ENCODE measurements at places on chromosomes 16 and 17.

- peak; percentile 57 for DNase-seq
Measured at GRCh38 chr17:60139438-60140285, 10.1 kb upstream of the CA4 start.

GRCh38 chr17:81039854-81040758, 5.2 kb downstream of the BAIAP2 start:
- no peak for DNase-seq

GRCh38 chr16:70647441-70648359, 1.3 kb downstream of the IL34 start:
- DNase-seq = no peak

GRCh38 chr16:21302454-21302853, 24.4 kb upstream of the CRYM start:
- no peak for DNase-seq

GRCh38 chr17:81924557-81925532, 2.7 kb downstream of the MAFG start:
- DNase-seq = no peak

GRCh38 chr17:69326377-69327059, 415 bp downstream of the ABCA5 start:
- no peak for DNase-seq

DNA sequence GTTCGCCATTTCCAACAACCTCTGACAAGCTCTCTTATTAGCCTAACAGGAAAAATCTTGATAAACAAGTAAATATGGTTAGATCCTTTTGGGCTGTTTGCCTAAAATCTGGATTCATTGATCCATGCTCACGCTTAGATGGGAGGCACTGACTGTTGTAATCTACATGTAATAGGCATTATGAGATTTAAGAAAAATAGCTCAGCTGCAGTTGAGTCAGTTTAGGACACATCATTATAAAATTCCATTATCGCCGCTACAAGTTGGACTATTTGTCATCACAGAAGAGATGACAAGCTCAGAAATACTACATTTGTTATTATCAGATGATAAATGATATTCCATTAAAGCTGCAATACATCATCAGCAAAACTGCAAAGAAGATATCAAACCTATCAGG, 524.0 kb downstream of the TOX3 start:
- no peak for DNase-seq

DNA sequence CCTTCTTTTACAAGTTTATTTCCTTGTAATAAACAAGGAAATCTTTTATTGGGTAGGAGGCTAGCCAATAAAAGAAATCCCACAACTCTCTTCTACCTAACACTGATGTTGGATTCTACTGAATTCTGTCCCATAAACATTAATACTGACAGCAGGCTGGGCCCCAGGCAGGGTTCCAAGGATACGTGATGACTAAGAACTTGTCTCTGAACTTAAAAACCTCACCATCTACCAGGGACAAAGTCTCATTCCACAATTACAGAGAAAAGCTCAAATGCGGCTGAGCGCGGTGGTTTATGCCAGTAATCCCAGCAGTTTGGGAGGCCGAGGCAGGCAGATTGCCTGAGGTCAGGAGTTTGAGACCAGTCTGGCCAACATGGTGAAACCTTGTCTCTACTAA, 64.9 kb downstream of the ARHGAP17 start:
- no peak for DNase-seq

DNA sequence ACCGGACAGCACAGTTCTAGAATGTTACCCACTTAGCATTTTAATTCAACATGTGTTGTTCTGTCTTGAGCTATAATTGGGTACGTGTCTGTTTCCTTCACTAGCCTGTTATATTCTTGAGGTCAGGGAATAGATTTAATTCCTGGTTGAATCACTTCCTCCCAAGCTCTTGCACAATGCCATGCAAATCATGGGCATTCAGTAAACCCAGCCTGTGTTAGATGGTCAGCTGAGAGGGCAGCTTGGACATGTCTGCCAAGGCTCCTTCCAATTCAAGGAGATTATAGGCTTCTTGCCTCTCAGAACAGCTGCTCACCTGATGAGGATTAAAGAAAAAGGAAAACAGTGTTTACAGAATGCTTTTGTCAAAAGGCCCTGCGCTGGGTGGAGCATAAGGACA, 12.6 kb downstream of the C1QTNF1 start:
- no peak for DNase-seq

- DNase-seq = no peak
Measured at GRCh38 chr17:5422505-5422904, 2.5 kb downstream of the RPAIN start.

GRCh38 chr17:30263552-30264333, 28.0 kb downstream of the BLMH start:
- DNase-seq = no peak

DNA sequence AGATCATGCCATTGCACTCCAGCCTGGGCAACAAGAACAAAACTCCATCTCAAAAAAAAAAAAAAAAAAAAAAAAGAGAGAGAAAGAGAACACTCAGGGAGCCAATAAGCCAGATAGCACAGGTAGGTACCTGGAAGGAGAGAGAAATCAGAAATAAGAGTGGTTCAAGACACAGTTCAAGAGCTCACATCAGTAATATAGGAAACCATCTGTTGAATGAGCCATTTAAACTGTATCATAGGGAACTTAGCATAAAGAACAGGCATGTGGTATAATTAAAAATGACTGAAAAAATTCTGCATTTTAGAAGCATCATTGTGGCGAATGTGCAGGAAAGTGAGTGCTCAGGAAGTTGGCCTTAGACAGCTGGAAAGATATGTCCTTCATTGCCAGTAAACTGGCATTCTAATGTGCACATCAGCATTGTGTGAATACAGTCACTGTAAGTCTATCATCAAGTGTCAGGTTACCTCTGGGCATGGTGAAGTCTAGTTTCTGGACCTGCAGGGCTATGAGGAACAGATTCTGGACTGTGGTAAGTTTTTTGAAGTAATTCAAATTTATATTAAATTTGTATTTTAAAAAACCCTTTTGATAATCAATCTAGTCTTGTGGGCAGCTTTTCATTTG, 20.4 kb downstream of the KRT12 start:
- no peak for DNase-seq

GRCh38 chr16:14496786-14497185, 133.3 kb downstream of the PARN start:
- no peak for DNase-seq

GRCh38 chr17:43398724-43399595, at the start of gene ARL4D:
Gene ARL4D, plus strand, starts transcription at chr17:43398993. Its CDS starts 740 bp downstream, at chr17:43399733.
- DNase-seq = peak; percentile 80
